ENCODE measurements at places on chromosomes 2 and 18.

- no peak for DNase-seq
These were observed 367.4 kb downstream of the NCKAP5 start for GRCh38 chr2:133200684-133201421.

- DNase-seq: no peak
These were observed 466.3 kb downstream of the THSD7B start for GRCh38 chr2:137231628-137232027.

GRCh38 chr2:176844461-176844860 lies 368.1 kb upstream of the HNRNPA3 start:
- DNase-seq: no peak

DNA sequence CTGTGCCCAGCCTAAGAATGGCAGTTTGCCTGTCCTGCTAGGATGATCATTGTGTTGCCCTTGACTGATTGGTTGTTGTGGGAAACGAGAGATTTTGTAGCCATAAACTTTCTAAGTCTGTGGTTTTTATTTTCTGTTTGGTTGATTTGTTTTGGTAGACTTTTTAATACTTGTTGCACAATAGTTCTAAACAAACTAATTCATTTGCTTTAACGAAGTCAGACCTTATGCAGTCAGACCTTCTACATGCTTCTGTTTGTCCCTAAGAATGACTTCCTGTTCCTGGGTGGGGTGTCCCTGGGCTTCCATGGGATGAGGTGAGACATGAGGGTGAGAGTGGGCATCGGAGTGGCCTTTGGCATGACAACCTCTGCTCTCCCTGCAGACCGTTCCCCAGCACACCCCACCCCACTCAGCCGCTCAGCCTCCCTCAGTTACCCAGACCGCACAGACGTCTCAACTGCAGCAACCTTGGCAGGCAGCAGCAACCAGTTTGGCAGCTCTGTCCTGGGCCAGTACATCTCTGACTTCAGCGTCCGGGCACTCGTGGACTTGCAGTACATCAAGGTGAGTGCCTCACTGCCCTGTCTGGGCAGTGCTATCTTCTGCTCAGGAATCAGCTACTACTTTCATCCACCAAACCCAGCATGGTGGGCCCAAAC lies 7.8 kb upstream of the CNNM3 start:
- no peak for DNase-seq

- DNase-seq: no peak
These were observed 3.7 kb downstream of the ALS2 start for GRCh38 chr2:201777043-201777442.

DNA sequence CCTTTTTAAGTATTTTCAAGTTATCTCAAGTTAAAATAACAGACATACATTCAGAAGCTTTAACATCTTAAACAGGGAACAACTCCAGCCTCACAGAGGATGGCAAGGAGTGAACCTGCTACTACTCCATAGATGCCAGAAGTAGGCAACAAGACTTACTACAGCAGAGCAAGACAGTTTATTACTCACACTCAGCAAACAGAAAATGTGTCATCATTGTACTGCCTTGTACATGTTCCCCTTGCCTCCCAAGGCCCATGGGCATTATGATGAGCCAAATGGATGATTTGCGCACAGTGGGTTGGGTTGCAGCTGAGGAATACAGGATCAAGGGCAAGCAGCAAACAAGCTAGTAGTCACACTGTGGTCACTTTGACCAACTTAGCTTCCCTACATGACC lies 80.6 kb upstream of the VRK2 start:
- no peak for DNase-seq

DNA sequence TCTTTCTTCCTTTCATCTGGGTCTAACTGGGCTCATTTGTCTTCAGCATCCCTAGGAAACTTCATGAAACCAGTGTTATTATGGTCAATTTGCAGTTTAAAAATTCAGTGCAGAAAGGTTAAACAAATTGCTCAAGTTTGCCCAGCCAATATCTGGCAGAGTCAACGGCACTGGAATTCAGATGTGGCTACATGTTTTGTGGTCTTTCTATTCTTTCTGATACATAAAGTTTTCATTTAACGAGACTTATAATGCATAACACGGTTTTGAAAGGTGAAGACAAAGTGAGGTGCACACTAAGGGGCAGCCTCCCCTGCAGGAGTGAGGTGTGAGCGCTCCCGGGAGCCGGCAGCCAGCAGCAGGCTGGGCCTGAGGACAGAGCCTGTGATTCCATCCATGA lies 164.6 kb downstream of the RTP5 start:
- DNase-seq: no peak

DNA sequence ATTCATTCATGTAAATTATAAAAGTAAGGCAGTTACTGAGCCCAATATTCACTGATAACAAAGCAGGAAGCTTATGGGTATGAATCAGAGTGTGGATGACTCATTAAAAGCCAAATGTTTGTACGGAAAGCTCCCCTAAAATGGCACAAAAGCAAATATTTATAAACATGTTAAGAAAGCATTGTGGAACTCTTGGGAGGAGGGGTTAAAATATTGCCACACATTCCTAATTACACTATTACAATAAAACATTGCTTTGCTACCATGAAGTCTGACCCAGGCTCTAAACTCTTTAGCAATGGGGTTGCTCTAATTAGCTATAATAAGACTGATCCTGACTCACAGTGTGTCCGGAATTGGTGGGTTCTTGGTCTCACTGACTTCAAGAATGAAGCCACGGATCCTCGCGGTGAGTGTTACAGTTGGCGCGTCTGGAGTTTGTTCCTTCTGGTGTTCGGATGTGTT lies 110.9 kb downstream of the NAB1 start:
- DNase-seq: no peak

DNA sequence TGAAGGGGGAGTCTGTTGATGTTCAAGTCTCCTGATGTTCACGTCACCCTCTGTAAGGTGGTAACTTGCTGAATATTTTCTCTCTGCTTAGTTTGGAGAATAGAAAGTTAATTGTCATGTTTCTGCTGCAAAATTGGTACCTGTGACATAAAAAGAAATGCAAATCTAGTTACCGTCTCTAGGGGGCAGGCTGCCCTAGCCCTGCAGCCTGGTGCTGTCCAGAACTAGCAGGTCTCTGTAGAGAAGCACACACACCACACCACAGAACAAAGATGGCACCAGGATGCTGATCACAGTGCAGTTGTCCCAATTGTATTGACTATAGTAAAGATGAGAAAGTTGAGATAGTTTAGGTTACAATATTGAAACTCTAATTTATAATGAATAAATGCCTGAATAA lies 47.0 kb downstream of the SLC9A4 start:
- DNase-seq: peak; percentile 10

DNA sequence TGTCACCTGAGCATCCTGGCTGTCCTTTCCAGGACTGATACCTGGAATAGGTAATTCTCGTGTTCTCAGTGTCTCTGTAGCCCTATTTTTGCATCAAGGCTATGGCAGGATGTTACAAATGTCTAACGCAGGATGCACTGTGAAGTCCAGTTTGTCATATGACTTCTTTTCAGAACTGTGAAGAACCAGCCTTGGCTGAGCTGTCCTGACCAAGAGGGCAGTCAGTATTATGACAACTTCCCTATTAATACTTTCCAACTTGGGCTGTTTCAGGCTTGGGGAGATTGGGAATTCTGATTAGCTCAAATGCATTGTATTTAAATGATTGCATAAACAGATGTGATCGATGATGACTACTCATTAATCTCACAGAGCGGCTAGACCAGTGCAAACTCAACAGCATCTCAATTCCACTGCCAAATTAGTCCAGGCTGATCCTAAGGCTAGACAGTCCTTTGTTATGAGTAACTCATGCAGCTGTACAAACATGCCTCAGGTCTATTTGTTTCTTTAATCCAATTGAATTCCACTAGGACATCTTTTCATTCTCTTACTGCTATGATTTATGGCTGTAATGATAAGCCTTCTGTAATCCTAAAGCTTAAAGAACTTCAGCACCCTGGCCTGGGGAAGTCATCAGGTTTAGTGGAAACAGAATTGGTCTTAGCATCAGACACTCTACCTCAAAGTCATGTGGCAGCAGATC lies 331.6 kb downstream of the KCNS3 start:
- no peak for DNase-seq

- no peak for DNase-seq
These were observed 41.1 kb downstream of the ID2 start for GRCh38 chr2:8722986-8723385.

DNA sequence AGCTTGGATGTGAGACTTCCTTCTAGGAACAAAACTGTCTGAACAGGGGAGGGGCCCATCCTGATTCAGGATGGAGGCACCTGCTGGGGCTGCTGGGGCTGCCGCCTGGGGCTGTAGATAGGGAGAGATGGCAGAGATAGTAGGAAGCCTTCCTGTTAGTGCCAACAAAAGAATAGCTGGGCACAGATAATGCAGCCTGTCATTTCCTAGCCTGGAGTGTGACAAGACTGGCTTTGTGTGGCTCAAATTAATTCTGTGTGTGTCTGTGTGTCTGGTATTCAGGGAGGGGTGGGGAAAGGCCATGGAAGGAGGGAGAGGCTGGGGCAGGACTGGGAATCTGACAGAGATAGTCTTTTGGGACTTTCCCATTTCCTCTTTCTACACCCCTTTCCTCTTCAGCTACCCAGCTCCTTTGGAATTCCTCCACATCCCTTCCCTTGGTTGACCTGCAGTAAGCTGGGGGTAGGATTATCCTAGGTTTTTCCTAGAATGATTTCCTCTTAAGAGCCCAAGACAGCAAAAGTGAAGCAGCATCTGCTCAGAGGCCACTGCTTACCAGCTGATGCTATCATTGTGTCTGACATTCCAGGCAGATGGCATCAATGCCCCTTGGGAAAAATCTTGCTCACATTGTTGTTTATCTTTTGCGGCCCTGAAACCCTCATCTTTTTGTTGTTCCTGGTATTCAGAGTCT lies 144.9 kb upstream of the LHCGR start:
- DNase-seq: no peak

DNA sequence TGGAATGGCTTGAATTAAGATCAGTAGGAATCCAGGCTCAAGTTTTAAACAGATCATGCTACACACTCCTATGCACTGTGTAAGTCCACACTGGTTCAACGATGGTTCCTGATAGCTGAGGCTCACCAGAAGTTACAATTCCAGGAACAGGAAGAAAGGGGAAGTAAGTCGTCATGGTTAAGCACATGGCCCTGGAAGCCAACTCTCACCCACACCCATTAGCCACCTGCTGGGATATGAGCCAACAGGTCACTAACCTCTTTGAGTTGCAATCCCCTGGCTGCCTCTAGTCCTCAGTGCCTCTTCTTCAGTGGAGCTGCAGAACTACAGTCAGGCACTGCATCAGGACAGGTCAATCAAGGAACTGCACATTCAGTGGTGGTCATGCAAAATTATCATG lies 133.5 kb downstream of the TMEM182 start:
- no peak for DNase-seq

- DNase-seq: no peak
These were observed 562.9 kb downstream of the PIK3C3 start for GRCh38 chr18:42517896-42518295.

DNA sequence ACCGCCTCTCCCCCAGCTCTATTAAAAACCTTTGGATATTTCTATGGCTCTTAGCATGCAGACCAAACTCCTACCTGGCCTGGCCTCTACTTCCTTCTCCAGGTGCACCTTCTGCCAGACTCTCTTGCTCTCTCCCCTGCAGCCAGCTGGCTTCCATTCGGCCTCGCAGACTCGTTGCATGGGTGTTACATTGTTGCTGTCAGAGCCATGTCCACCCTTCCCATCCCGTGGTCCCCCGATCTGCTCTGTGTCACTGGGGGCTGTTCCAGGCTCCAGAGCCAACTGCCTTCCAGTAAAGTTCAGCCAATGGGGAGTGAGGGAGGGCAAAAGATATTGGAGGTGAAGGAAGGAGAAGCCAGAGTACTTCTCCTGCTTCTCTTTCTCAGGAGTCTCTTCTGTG lies 112.5 kb upstream of the LGALSL start:
- DNase-seq: no peak

DNA sequence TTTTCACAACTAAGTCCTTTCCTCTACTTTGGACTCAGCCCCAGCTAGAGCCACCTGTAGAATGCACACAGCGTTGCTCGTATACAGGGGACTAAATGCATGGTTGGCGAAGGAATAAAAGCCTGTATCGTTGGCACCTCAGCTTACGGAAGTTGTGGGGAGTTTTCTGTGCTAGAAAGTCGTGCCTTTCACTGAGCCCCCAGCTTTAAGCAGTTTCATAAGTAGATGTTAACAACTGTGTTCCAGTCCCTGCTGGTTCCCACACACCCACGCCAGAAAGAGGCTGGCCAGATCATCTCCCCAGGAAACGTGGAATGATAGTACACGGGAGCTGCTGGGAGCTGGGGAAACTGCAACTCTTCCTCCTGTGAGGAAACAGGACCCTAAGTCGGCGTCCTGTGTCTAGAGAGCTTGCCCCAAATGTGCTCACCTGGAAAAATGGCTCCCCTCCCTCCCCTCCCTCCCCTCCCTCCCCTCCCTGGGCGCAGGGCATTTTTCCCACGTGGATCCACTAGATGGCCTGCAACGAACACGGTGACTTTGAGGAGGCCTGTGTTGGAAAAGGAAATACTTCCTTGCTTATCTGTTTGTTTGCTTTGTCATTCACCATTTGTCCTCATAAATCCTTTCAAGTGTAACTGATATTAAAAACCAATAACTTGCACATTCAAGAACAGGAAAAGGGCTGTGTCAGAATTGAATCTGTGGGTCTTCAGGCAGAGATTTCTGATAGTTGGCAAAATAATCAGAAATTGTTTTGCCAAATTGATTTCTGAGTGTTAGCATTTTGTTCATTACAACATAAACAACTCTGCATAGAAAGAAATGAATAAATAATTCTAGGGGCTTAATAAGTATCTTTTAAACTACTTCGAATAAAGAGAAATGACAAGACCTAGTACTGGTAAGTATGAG lies 43.9 kb upstream of the RFX8 start:
- DNase-seq: no peak

GRCh38 chr2:10783421-10783820 lies 29.2 kb downstream of the PDIA6 start:
- no peak for DNase-seq

DNA sequence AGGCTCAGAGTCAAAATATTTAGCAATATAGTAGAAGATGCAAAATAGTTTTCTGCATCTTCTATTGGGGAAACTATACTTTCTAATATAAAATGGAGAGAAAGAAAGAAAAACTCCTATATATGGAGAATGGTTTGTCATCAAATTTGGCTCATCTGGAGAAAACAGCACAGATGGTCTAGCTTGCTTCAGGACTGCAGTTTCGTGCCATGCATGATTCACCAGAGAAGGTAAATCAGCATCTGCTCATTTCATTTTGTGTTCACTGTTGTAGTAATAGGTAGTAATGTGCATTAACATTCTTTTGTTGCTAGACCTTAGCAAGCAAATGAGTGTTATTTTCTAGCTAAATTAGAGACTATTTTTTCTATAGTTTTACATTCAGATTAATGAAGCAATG lies 179.0 kb downstream of the ASXL3 start:
- DNase-seq: no peak

- DNase-seq: no peak
These were observed 26.9 kb downstream of the GCG start for GRCh38 chr2:162125138-162125537.

GRCh38 chr18:75065251-75066000 lies 143.5 kb downstream of the PTGR3 start:
- no peak for DNase-seq

GRCh38 chr2:231260442-231261208 lies 62.2 kb downstream of the ARMC9 start:
- DNase-seq: no peak

Measured in GM12892 (cell line).